Fibroblast of mammary gland (primary cell): ENCODE measurements at places on chromosomes 6 and 20.

DNA sequence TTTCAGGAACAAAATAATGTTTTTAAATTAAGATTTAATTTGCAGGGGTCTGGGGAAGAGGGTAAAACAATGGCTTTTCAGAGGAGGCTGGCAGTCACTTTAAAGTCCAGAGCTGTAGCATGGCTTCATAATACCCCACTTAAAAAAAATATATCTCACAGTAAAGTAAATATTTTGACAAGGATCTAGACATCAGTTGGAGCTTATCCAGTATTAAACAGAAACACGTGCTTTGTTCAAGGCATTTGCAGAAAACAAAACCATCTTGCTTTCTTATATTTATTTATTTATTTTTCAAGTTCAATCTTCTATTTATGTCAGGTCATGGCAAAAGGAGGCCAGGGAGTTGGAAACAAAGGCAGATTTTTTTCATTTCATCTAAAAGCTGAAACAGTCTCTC is 53.3 kb upstream of the PRL start:
- DNase-seq: peak; percentile 14

DNA sequence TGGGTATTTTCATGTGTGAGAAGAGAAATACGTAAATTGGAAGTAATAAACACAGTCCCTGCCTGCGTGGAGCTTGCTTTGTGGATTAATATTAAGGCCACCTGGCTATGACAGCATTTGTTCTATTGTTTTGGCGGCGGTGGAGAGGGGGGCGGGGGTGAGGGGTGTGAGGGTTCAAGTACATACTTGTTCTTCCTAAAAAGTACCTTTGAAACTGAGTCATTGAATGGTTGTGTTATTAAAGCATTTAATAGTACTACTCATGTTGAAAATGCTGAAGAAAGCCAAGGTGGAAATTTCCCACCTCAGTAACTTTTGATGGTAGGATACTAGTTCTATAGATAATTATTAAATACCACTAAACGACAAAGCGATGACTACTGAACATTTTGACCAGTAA is 95.0 kb downstream of the FOXC1 start:
- DNase-seq: no peak

- peak; percentile 52 for DNase-seq
Measured at GRCh38 chr6:136751522-136751956, 40.7 kb downstream of the MAP3K5 start.

DNA sequence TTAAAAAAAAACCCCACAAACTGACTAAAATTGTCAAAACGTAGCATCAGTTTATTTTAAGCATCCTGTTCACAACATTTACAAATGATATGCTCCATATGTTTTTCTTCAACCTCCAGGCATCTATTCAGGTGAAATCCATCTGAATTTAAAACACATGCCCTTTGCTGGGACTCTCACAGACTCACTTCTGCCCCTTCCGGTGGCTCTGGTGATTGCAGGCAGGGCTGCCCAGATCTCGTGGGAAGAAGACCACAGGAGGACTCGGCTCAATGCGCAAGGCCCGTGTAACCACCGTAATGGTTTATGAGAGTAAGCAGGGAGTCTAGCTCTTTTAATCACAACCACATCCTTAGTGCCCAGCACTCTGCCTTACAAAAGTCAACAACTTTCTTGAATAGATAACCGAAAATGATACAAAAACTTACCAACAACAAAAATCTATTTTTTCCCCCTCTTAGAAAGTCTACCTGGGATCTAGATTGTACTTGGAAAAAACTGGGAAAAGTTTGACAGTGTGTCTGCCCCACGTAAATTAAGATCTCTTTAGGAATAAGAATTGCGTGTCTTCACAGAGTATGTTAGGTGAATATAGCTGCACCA is 139.1 kb downstream of the KIF16B start:
- peak; percentile 51 for DNase-seq

- no peak for DNase-seq
Measured at GRCh38 chr20:6038256-6038655, 15.6 kb downstream of the LRRN4 start.

- peak; percentile 52 for DNase-seq
Measured at GRCh38 chr20:881051-881782, 34.9 kb downstream of the ANGPT4 start.

- peak; percentile 49 for DNase-seq
Measured at GRCh38 chr6:34412643-34413214, 13.1 kb downstream of the RPS10 start.

DNA sequence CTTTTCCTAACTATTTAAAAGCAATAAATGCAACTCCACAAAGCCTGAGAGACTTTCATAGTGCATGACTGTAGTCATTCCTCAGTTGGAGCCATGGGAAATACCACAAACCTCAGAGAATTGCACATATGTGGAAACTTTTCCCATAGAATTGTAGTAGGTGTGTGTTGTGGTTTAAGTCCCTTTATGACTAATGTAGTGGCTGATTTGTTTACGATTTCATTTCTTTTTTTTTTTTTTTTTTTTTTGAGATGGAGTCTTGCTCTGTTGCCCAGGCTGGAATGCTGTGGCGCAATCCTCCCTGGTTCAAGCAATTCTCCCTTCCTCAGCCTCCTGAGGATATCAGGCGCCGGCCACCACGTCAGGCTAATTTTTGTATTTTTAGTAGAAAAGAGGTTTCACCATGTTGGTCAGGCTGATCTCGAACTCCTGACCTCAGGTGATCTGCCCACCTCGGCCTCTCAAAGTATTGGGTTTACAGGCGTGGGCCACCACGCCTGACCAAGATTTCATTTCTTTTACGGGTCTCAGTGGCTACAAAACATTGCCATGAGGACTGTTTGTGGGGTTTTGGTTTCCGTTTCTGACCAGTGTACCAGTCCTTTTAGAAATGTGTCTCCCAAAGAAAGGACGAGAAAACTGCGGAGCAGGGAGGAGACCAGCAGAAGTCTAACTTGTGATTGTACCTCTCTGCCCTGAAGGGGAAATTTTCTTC is 212.1 kb upstream of the MARCKS start:
- peak; percentile 97 for DNase-seq

DNA sequence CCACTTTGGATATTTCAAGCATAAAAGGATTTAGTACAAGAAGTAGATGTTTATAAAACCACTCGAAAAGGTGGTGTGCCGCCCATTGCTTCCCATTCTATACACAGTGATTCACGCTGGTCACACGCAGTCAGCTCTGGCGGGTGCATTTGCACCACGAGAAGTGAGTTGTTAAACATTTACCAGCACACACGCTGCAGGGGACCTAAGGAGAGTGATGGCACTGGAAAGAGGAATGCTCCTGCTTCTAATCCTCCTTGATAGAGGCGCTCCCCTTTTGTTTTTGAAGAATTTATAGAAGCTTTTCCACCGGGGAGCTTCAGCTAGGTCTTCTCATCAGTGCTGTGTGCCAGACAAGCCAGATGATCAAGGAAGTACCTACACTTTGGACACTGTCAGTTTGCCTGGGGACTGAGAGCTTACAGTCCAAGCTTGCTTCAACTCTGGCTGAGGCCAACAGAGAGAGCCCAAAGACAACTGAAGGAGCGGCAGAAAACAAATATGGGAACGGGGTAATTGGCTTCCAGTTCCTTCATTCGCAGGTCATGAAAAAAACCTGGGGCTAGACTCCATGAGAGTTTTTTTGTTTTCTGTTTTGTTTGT is 31.2 kb downstream of the MUC22 start:
- DNase-seq: no peak

- DNase-seq: peak; percentile 50
Measured at GRCh38 chr20:35012227-35013069, 56.8 kb downstream of the MYH7B start.

DNA sequence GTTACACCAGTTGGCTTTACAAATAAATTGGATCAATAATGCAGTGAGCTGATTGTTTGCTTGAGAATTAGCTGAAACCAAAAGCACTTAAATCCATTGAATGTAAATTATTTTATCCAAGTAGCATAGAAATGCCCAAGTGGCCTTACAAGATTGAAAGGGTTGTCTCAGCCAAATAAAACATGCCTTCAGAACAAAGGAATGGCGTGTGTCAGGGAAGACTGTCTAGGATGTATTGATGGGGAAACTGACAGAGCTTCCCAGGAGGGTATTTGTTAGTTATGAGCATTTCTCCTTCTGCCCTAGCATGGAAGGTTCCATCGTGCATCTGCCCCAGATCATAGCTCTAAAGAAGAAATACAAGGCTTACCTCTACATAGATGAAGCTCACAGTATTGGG is 103.9 kb upstream of the ISM1 start:
- no peak for DNase-seq

DNA sequence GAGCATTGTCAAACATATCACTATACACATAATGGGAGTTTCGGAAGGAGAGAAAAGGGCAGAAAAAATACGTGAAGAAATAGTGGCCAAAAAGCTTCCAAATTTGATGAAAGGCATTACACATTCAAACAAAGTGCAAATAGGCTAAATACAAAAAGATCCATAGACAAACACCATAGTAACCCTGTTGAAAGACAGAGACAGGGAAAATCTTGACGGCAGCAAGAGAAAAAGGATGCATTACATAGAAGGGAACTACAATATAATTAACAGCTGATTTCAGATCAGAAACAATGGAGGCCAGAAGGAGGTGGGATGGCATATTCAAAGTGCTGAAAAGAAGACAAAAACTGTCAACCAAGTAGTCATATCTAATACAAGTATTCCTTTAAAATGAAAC is 170.8 kb downstream of the MRPL14 start:
- no peak for DNase-seq

- DNase-seq: no peak
Measured at GRCh38 chr20:44039147-44039546, 124.5 kb downstream of the TOX2 start.

DNA sequence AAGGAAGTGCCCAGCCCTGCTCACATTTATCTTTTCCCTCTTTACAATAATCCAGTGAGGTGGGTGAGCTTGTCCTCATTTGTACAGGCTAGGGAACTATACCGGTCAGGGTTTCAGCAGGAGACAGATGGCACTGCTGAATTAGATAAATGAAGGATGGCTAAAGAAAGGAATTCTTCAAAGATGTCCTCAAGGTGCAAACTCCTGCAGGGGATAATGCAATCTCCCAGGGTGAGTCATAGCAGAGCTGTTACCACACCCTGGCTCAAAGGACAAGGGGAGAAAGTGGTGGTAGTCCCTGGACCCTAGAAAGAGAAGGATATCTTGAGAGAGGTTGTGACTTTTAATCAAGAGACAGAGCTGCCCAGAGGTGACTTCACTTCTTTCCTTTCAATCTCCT is 66.7 kb downstream of the RFPL4B start:
- peak; percentile 24 for DNase-seq

DNA sequence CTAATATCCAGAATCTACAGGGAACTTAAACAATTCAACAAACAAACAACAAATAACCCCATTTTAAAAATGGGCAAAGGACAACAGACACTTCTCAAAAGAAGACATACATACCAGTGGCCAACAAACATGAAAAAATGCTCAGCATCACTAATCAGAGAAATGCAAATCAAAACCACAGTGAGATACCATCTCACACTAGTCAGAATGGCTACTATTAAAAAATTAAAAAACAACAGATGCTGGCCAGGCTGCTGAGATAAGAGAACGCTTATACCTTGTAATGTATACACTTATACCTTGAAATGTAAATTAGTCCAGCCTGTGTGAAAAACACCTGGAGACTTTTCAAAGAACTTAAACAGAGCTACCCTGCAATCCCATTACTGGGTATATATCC is 166.8 kb downstream of the IBTK start:
- no peak for DNase-seq

- peak; percentile 12 for DNase-seq
Measured at GRCh38 chr6:33936886-33937285, 133.1 kb upstream of the MLN start.

GRCh38 chr6:18306977-18307376 is 42.6 kb upstream of the DEK start:
- DNase-seq: no peak

DNA sequence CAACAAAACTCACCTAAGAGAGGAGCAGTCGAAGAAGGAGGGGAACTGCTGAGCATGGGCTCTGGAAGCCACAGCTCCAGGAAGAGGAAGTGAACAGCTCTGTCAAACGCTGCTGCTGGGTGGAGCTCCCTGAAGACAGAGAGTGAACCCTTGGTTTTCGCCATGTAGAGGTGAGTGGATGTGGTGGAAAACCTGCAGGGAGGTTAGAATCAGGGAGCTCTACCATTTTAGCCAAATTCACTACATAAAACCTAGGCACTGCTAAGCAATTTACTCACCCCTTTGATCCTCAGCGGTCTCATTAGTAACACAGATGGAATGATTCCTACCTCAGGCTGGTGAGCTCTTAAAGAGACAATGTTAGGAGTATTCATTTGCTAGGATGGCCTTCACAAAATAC is 19.4 kb upstream of the TFAP2A start:
- DNase-seq: no peak

DNA sequence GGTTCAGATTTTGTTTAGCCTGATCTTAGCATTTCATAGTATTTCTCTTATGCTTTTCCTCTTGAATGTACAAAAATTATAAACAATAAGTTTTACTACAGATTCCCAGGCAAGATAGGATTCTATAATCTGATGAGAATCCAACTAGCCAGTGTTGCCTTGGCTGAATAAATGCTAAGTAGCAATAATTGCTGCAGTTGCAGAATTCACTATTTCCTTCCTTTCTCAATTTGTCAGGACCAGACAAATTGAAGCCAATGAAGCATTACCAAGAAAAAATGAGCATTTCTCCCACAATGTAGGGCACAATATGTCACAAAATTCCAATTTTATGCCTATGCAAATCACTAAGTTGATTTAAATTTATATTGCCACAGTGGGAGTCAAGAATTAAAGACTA is 260.2 kb downstream of the KIF16B start:
- no peak for DNase-seq

DNA sequence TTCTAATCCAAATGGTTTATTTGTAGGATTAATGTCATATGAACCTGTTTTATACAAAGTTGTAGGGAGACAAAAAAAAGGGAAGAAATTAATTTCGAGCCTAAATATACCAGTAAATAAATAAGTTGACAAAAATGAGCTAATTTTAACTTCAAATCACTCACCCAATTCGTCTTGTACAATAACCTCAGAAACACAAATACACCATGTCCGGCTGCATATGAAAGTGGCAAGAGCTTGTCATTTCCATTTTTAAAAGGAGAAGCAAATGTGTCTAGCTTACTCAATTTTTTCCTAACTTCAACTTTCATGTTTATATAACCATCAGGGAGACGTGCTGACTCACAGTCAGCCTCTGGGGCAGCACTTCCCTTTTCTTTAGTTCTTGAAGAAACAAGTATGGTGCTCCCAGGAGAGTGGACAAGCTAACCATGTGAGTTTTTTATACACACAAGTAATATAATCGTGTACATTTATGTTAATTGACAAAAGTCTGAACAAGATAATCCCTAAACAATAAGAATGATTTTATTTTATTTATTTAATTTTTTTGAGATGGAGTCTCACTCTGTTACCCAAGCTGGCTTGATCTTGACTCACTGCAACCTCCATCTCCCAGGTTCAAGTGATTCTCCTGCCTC is 55.5 kb upstream of the SGK1 start:
- peak; percentile 92 for DNase-seq

DNA sequence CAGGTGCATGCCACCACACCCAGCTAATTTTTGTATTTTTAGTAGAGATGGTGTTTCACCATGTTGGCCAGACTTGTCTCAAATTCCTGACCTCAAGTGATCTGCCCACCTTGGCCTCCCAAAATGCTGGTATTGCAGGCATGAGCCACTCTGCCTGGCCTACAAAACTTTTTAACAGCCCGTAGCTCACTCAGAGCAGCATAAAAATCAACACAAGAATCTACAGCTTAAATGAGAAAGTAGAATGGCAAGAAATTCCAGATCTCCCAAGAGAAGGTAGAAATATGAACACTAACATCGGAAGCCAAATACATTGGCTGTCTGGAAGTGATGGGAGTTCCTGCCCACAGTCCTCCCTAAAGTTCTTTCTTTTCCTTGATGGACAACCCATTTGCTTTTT is 43.7 kb downstream of the SCGN start:
- no peak for DNase-seq

- DNase-seq: peak; percentile 73
Measured at GRCh38 chr20:4038047-4038459, 22.7 kb upstream of the RNF24 start.
